ENCODE measurements at places on chromosomes 1 and 21. TPM values are rescaled to one million over a fixed set of nuclear protein-coding genes. Genes with fewer than 3 reads are reported as not detected.

The TRIM17 gene
- total RNA-seq, result 5.9 TPM

The CELA2A gene
- not detected for total RNA-seq

The ZMYND12 gene
- not detected for total RNA-seq

The S100A9 gene
- total RNA-seq, result 38.2 TPM

The LCE1B gene
- not detected for total RNA-seq

The HPDL gene
- 0.46 TPM for total RNA-seq

GRCh38 chr1:39508857-39509305, 17.4 kb downstream of the BMP8A start:
- H3K4me3 ChIP-seq, result no peak overlapping the region
- no peaks in the 10 kb centered on the region for H3K36me3 ChIP-seq
- peak overlapping the region; percentile 52 for H3K27ac ChIP-seq
- H3K4me1 ChIP-seq, result no peaks in the 10 kb centered on the region

- no peaks in the 10 kb centered on the region for H3K4me1 ChIP-seq
- no peak overlapping the region for H3K4me3 ChIP-seq
- no peak for DNase-seq
- H3K27me3 ChIP-seq, result no peaks in the 10 kb centered on the region
- H3K27ac ChIP-seq, result no peak overlapping the region
- H3K36me3 ChIP-seq, result no peaks in the 10 kb centered on the region
These were observed 28.6 kb upstream of the IFNGR2 start for GRCh38 chr21:33374450-33375096.

DNA sequence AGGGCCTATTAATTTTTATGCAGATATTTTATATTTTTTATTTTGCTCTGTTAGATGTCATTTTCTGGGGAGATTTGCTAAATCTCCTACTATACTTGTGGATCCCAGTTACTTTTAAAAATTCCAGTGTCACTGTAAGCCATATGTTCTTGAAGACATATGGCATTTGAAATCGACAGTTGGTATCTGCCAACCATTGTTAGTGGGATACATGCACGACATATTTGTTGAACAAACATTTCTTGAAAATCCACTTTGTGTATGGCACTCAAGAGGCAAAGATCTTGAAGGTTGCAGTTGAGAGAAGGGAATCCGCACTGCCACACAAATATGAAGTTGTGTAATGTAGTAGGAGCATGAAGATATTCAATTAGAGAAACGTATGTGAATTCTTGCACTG, 287.7 kb downstream of the HHAT start:
- no peaks in the 10 kb centered on the region for H3K36me3 ChIP-seq
- H3K4me3 ChIP-seq, result no peak overlapping the region
- no peaks in the 10 kb centered on the region for H3K4me1 ChIP-seq
- DNase-seq, result no peak
- no peak overlapping the region for H3K27ac ChIP-seq

- no peaks in the 10 kb centered on the region for H3K36me3 ChIP-seq
- H3K27ac ChIP-seq, result no peak overlapping the region
- no peak overlapping the region for H3K4me3 ChIP-seq
- no peaks in the 10 kb centered on the region for H3K4me1 ChIP-seq
- H3K27me3 ChIP-seq, result no peaks in the 10 kb centered on the region
These were observed 14.3 kb upstream of the GPR157 start for GRCh38 chr1:9143250-9143649.

DNA sequence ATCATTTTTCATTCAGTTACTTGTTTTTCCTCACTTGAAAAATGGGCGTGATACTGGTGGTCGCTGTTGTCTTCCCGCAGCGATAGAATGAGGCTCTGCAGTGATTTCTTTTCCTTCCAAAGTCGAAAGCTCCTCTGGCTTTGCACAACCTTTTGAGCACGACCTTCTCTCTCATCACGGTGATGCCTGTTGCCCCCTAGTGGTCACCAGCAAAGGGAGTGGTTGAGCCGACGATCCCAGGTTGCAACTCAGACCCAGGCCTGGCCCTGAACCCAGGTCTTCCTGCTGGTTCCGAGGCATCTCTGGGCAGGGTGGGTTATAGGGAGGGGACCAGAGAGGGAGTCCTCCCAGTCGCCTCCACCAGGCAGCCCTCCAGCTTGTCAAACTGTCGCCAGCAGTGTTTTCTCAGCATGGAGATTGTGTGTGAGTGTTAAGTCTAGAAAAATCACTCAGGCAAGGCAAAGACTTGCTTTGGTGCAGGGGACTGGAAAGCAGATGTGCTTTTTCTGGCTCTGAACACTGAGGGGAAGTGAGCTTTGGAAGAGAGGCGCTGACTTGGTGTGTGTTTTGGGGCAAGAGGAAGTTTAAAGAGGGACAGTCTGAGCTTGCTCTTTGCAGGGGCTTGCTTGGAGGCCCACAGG, 285.3 kb downstream of the CAMTA1 start:
- no peaks in the 10 kb centered on the region for H3K36me3 ChIP-seq
- DNase-seq, result peak; percentile 51
- no peaks in the 10 kb centered on the region for H3K27me3 ChIP-seq
- H3K4me1 ChIP-seq, result no peaks in the 10 kb centered on the region

GRCh38 chr1:247064304-247064703, 14.3 kb downstream of the ZNF670 start:
- no peak overlapping the region for H3K4me3 ChIP-seq
- H3K36me3 ChIP-seq, result no peaks in the 10 kb centered on the region
- H3K4me1 ChIP-seq, result no peaks in the 10 kb centered on the region
- no peak overlapping the region for H3K27ac ChIP-seq

GRCh38 chr1:78913950-78914349, 92.6 kb downstream of the ADGRL4 start:
- H3K4me3 ChIP-seq, result no peak overlapping the region
- no peak overlapping the region for H3K27ac ChIP-seq
- no peaks in the 10 kb centered on the region for H3K36me3 ChIP-seq
- H3K27me3 ChIP-seq, result no peaks in the 10 kb centered on the region
- DNase-seq, result no peak

DNA sequence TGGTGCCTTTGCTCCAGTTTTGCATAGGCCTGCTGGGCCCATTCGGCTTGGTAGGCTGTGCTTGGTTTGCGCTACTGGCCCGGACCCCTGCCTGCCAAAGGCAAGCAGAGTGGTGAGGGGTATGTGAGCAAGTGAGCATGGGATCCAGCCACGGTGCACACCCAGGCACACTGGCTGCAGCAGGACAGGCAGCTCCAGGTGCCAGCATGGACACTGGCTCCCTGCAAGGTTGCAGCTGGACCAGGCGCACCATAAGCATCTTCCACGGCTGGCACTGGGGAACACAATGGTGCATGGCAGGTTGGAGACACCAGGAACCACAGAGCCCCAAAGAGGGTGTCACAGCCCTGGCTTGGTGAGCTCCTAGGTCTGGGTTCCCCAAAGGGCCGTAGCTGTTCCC, 693.5 kb upstream of the PTBP2 start:
- H3K4me3 ChIP-seq, result no peak overlapping the region
- H3K4me1 ChIP-seq, result no peaks in the 10 kb centered on the region
- no peaks in the 10 kb centered on the region for H3K27me3 ChIP-seq

DNA sequence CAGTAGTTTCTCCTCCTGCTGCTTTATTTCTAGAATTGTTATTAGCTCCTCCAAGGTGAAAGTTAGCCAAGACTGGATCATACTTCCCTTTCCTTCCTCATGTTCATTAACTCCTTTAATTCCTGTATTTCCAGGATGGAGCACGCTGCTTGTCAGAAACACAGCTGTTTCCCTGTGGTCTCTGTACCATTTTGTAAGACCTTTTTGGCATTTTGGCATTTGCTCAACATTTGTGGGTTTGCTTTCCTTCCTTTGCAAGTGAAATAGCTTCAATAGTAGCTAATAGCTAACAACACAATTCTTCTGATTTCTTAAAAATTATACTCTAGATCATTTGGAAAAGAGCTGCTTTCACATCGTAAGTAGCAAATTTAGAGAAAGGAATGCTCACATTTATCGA, 44.3 kb upstream of the HPDL start:
- DNase-seq, result no peak
- no peaks in the 10 kb centered on the region for H3K27me3 ChIP-seq
- H3K27ac ChIP-seq, result no peak overlapping the region
- H3K4me1 ChIP-seq, result no peaks in the 10 kb centered on the region

DNA sequence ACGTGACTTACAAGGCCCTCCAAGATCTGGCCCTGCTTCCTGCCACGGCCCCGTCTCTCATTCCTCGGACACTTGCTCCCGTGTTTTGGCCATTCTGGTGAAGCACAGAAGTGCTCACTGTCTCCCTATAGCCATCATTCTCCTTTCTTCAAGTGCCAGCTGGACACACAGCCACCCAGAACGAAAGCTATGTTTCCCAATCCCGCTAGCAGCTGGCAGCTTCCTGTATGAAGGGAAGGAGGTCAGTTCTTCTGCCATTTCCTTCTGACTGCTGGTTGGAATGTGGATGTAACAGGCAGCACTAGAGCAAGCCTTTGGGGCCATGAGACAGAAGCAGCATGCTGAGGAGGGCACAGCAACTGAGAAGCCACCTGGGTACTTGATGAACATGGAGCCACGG, 82.8 kb downstream of the TGFBR3 start:
- H3K36me3 ChIP-seq, result no peaks in the 10 kb centered on the region
- H3K27me3 ChIP-seq, result no peaks in the 10 kb centered on the region
- H3K27ac ChIP-seq, result peak overlapping the region; percentile 63
- H3K4me3 ChIP-seq, result no peak overlapping the region

GRCh38 chr1:30409476-30410152, 313.8 kb downstream of the MATN1 start:
- H3K4me3 ChIP-seq, result no peak overlapping the region
- no peaks in the 10 kb centered on the region for H3K27me3 ChIP-seq
- no peaks in the 10 kb centered on the region for H3K4me1 ChIP-seq
- no peak overlapping the region for H3K27ac ChIP-seq
- peak; percentile 5 for DNase-seq

DNA sequence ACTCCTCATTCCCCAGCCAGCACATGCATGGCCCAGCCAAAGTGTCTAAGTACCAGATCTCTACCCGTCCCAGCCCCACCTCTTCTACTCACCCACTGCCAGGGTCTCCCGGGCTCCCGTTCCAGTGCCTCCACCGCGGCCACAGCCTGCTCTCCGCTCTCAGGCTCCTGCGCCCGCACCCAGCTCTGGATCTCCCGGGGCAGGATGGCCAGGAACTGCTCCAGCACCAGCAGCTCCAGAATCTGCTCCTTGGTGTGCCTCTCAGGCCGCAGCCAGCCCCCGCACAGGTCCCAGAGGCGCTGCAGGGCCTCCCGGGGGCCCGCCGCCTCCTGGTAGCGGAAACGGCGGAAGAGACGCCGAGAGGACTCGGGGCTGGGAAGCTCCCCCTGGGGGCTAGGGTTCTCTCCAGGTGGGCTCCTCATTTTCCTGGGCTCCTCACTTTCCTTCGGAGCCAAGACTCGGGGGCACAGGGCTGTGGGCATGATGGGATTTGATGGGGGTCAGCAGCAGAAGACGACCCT, 2.5 kb downstream of the ZNF496 start:
- H3K27ac ChIP-seq, result no peak overlapping the region
- DNase-seq, result no peak
- no peak overlapping the region for H3K4me3 ChIP-seq
- no peaks in the 10 kb centered on the region for H3K36me3 ChIP-seq
- peaks cover 8% of the 10 kb centered on the region for H3K4me1 ChIP-seq

- no peak overlapping the region for H3K4me3 ChIP-seq
- no peaks in the 10 kb centered on the region for H3K4me1 ChIP-seq
- no peak for DNase-seq
- no peaks in the 10 kb centered on the region for H3K27me3 ChIP-seq
- H3K36me3 ChIP-seq, result no peaks in the 10 kb centered on the region
- H3K27ac ChIP-seq, result no peak overlapping the region
These were observed 46.9 kb downstream of the L1TD1 start for GRCh38 chr1:62241371-62242131.

DNA sequence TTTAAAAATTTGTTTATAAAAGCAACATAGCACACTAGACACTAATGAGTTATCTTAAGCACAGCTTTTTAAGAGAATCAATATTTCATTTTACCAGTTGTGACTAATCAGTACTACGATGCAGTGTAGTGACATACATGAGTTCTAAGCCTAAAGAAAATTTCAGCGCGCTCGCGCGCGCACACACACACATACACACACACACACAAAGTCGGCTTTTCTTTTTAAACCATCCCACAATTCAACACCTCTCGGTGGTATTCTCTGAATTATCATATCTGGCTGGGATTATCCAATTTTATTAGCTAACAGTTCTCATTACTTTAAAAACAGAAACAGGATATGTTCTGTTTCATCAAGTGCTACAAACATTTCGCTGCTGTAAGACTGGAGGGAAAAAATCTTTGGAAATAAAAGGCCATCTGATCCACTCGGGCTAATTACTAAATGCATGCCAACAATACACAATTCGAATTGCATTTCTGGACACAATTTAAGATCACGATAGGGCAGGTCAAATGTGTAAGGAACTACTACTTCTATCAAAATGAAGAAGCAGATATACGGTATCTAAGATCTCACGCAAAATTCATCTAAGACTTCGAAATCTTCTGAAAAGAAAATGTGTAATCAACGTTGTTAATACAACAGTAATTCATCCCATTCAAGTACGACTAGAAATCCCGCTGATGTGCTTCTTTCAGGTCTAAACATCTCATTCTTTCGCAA, 1.2 kb downstream of the TUT4 start:
- DNase-seq, result no peak
- no peaks in the 10 kb centered on the region for H3K4me1 ChIP-seq
- H3K27me3 ChIP-seq, result no peaks in the 10 kb centered on the region
- H3K4me3 ChIP-seq, result peak overlapping the region; percentile 88

- H3K4me1 ChIP-seq, result no peaks in the 10 kb centered on the region
- no peak overlapping the region for H3K4me3 ChIP-seq
- H3K27me3 ChIP-seq, result no peaks in the 10 kb centered on the region
- no peak for DNase-seq
- H3K27ac ChIP-seq, result no peak overlapping the region
These were observed 5.4 kb upstream of the DNM3 start for GRCh38 chr1:171835891-171836290.

DNA sequence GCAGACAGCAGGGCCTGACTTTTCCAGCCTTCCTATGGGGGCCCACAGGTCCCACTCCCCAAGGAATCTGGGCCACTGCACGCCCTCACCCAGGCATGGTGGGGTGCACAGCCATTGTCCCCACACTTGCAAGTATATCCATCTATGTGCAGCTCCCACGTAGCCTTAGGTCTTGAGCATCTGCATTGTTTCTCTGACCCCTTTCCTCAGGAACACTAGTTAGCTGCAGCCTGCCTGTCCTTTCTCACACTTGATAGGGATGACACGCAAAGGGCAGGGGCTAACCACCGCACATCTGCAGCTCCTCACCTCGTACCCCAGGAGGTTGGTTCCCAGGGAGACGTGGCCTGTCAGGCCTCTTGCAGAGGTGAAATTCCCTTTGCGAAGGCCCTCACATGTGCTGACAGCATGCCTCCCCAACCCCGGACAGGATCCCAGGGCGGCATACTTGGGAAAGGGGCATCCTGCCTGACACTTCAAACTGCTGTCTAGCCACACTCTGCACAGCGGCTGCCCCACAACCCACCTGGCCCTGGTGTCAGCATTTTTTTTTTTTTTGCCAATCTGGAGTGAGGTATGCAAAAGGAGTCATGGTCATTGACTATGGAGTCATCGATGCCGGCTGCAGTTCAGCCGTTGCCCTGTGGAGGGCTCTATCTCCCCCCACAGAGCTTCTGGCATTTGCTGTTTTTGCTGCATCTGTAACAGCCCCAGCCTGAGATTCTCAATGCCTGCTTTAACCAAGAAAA, 5.0 kb downstream of the JMJD4 start:
- no peak for DNase-seq
- H3K27me3 ChIP-seq, result no peaks in the 10 kb centered on the region
- no peaks in the 10 kb centered on the region for H3K36me3 ChIP-seq

Measured in uterus (tissue), 4 donors.